OCI-LY7 (cell line): ENCODE measurements at places on chromosomes 16 and 17.

DNA sequence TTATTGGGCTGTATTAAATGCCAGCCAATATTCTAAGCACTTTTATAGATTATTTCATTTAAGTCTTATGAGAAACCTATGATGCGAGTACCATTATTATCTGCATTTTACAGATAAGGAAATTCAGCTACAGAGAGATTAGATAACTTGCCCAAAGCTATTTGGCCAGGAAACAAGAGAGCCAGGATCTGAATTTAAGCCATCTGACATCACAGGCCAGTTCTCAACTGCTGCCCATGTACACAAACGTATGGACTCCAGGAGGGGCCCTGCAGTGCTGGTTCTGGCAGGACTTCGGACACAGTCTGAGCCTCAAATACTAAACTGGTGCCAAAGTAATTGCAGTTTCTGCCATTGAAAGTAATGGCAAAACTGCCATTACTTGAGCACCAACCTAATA is 40.2 kb downstream of the CPPED1 start:
- DNase-seq = no peak

- no peak for DNase-seq
Measured at GRCh38 chr17:71232801-71233559, 887.8 kb upstream of the SOX9 start.

DNA sequence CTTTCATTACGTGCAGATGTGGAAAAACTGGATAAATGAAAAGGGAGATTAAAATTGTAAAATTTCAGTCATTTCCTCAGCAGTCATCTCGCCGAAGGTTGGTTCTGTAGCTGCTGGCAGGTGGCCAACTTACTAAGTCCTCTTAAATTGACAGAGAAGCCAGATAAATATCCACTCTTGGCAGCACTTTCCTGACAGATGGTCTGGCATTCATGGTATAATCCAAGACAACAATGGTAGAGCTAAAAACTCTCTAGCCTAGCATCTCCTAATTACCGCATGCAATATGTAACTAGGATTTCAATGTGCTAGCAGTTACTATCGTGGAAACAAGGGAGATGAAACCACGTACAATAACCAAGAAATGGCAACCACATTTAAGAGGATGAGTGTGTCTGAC is 306.3 kb downstream of the CNTNAP4 start:
- DNase-seq = no peak

DNA sequence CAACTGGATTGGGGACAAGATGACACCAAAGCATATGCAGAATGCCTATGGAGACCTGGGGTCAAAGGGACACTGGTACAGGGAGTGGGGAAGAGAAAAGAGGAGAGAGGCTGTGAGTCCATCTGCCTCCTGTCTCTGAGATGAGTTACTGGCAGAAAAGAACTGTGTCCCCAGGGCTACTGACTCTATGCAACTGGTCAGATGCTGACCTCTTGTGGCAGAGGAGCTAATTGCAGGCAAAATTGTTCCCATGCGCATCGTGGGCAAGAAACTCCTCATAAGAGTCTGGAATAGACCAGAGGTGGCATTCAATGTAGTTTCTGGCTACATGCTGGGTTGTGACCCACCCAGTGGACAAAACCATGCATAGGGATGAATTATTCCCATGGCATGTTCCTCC is 26.1 kb upstream of the MLKL start:
- DNase-seq = peak; percentile 28

DNA sequence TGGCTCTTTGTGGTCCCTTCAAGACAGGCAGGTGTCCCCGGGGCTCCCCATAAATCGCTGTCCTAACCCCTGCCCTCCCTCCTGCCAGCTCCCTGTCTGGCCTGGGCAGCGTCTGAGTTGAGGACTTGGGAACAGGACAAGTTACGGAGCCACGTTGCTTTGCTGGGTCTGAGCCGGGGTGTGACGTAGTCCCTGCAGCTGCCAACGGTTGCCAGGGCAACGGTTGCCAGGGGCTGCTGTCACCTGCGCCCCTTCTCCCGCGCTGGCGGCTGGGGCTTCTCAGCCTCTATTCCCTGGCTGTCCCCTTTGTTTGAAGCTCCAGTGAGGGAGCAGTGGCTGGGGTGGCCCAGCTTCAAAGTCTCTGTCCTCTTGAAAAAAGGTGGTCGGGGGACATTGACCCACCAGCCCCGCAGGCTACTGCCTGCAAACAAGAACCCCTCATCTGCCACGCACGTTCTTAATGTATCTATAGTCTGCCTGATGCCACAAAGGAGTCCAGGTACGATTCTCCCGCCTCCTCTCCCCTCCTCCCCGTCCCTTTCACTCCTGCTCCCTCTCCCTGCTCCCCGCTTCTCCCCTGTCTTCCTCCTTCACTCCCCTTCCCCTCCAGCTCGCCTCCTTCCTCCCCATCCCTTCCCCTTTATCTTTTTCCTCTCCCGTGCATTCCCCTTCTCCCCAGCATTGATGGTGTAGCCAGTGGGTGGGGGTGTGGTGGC is 10.9 kb downstream of the ADGRG1 start:
- DNase-seq = peak; percentile 37
